Ovary (tissue), 10 donors: ENCODE measurements at places on chromosomes 16 and 17. TPM values are rescaled to one million over a fixed set of nuclear protein-coding genes. Genes with fewer than 3 reads are reported as not detected.

DNA sequence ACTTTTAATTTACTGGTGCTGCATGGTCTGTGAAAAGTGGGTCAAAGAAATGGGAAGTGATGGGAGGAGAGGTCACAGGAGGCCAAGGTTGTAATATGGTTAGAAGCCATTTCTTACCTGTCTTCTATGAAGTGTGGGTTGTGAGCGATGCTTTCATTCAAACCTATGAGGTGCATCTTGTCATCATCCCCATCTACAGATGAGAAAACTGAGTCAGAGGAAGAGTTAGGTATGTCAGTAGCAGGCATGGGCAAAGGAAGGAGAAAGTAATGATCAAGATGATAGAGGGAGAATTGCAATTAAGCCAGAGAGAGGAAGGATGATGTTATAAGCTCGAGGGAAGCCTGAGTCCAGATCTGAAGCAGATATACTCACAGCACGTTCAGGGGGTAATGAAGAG is 19.7 kb downstream of the CDH13 start:
- DNase-seq: no peak
- no peaks in the 10 kb centered on the region for H3K27me3 ChIP-seq
- H3K36me3 ChIP-seq: no peaks in the 10 kb centered on the region
- no peaks in the 10 kb centered on the region for H3K4me1 ChIP-seq
- H3K27ac ChIP-seq: no peak overlapping the region

DNA sequence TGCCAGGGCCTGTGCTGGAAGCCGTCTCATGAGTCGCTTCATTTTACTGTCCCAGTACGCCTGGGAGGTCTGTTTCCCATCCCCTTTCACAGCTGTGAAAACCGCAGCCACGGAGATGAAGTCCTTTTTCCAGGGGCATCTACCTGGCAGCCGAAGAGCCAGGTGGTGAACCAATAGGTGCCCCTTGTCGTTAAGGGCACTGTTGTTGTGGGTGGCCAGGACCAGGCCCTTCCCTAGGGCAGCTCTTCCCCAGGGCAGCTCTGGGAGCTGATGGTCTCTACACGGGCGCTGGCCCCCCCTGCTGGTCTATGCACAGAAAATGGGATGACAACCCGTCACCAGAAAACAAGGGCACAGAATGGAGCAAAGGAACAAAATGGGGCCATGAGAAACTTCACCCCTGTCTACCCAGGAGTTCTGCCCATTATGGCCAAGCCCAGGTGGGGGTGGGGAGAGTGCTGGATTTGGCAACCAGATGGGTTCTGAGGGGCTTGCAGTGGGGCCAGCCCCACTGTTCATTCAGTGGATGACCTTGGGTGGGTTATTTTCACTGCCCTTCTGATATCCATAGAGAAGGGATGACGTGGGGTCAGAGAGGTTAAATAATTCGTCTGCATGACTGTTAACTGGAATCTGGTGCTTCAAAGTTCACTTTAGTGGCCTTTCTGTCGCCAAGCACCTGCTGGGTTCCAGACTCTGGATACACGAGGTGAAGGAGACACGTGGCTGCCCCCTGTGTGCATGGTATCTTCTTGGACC is 11.5 kb downstream of the RMI2 start:
- peaks cover 17% of the 10 kb centered on the region for H3K4me1 ChIP-seq
- H3K36me3 ChIP-seq: no peaks in the 10 kb centered on the region
- H3K27me3 ChIP-seq: no peaks in the 10 kb centered on the region
- DNase-seq: peak; percentile 78
- no peak overlapping the region for H3K27ac ChIP-seq

GRCh38 chr16:87845213-87845612 is 24.1 kb downstream of the SLC7A5 start:
- no peak overlapping the region for H3K27ac ChIP-seq
- H3K27me3 ChIP-seq: no peaks in the 10 kb centered on the region
- H3K4me3 ChIP-seq: no peak overlapping the region
- no peaks in the 10 kb centered on the region for H3K4me1 ChIP-seq
- no peak for DNase-seq

- no peaks in the 10 kb centered on the region for H3K4me1 ChIP-seq
- DNase-seq: no peak
- H3K4me3 ChIP-seq: no peak overlapping the region
- H3K27ac ChIP-seq: no peak overlapping the region
These were observed 24.0 kb downstream of the MYO19 start for GRCh38 chr17:36510636-36511035.

GRCh38 chr16:28181515-28181914 is 30.2 kb downstream of the XPO6 start:
- H3K27me3 ChIP-seq: no peaks in the 10 kb centered on the region
- DNase-seq: peak; percentile 15
- peaks cover 19% of the 10 kb centered on the region for H3K4me1 ChIP-seq
- H3K27ac ChIP-seq: no peak overlapping the region

DNA sequence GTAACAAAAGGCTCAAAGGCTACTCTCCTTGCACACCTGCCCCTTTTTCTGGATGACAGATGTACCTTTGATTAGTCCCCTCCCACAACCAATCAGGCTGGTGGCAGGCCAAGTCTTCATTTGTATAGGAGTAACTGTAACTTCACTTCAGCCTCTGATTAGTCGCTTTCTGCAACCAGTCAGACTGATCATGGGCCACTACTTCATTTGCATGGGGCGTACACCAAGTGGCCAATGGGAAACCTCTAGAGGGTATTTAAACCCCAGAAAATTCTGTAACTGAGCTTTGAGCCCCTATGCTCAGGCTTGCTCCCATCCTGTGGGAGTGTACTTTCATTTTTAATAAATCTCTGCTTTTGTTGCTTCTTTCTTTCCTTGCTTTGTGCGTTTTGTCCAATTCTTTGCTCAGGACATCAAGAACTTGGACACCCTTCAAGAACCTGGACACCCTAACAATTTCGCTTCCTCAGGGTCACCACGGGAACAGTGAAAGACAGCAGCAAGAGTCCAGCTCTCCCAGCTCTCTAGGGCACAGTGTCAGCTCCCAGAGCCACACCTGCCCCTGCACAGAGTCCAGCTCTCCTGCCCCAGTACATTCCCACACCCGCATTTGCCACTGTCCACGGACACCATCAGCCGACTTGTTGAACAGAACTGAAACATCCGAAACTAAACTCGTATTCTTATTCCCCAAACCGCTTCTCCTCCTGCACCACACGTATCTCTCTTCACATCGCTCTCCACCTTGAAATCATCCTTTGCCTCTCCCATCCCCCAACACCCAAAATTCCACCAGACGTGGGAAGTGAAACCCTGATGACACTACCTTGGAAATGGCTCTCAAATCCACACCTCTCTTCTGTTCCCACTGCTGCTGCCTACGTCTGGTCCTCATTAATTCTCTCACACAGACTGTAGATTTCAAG is 53.4 kb downstream of the ABCC12 start:
- H3K36me3 ChIP-seq: no peaks in the 10 kb centered on the region
- H3K27me3 ChIP-seq: no peaks in the 10 kb centered on the region
- H3K4me1 ChIP-seq: no peaks in the 10 kb centered on the region
- no peak overlapping the region for H3K27ac ChIP-seq
- no peak for DNase-seq

- H3K36me3 ChIP-seq: no peaks in the 10 kb centered on the region
- no peaks in the 10 kb centered on the region for H3K4me1 ChIP-seq
- H3K27ac ChIP-seq: no peak overlapping the region
- DNase-seq: no peak
These were observed 14.5 kb upstream of the FOXF1 start for GRCh38 chr16:86495756-86496261.

GRCh38 chr16:8398548-8398947 is 191.8 kb downstream of the TMEM114 start:
- no peak overlapping the region for H3K27ac ChIP-seq
- no peak for DNase-seq
- H3K36me3 ChIP-seq: no peaks in the 10 kb centered on the region
- no peaks in the 10 kb centered on the region for H3K27me3 ChIP-seq
- no peak overlapping the region for H3K4me3 ChIP-seq

DNA sequence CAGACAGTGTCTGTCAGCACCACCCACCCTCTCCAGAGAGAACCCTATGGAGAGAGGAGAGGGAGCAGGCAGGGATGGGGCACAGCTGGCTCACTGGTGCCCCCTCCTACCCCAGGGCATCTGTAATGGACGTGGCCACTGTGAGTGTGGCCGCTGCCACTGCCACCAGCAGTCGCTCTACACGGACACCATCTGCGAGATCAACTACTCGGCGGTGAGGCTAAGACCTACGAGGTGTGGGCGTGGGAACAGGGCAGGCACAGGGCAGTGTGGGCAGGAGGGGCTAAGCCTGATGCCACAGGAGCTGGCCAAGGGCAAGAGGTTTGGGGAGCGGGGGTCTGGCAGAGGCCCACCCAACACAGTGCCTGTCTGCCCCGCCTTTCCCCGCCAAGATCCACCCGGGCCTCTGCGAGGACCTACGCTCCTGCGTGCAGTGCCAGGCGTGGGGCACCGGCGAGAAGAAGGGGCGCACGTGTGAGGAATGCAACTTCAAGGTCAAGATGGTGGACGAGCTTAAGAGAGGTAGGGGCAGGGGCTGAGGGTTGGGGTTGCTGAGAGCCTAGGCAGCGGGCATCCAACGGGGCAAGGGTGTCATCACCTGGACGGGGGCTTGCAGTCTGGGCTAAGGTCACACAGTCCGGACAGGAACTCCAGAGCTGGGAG is 15.0 kb downstream of the ITGB4 start:
- no peak overlapping the region for H3K4me3 ChIP-seq
- DNase-seq: no peak
- H3K36me3 ChIP-seq: no peaks in the 10 kb centered on the region
- H3K4me1 ChIP-seq: no peaks in the 10 kb centered on the region
- no peak overlapping the region for H3K27ac ChIP-seq

DNA sequence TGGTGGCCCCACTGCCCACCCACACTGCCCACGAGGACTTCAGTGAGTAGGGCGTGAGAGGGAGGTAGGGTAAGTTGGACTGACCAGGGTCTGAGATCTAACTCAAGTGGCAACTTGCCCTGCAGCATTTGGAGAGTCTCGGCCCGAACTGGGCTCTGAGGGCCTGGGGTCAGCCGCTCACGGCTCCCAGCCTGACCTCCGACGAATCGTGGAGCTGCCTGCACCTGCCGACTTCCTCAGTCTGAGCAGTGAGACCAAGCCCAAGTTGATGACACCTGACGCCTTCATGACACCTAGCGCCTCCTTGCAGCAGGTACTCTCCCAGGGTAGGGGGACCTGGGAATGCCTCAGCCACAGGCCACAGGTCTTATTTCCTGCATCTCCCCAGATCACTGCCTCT is 5.2 kb upstream of the NRN1L start:
- no peaks in the 10 kb centered on the region for H3K36me3 ChIP-seq
- H3K27me3 ChIP-seq: no peaks in the 10 kb centered on the region
- DNase-seq: no peak
- no peak overlapping the region for H3K4me3 ChIP-seq

DNA sequence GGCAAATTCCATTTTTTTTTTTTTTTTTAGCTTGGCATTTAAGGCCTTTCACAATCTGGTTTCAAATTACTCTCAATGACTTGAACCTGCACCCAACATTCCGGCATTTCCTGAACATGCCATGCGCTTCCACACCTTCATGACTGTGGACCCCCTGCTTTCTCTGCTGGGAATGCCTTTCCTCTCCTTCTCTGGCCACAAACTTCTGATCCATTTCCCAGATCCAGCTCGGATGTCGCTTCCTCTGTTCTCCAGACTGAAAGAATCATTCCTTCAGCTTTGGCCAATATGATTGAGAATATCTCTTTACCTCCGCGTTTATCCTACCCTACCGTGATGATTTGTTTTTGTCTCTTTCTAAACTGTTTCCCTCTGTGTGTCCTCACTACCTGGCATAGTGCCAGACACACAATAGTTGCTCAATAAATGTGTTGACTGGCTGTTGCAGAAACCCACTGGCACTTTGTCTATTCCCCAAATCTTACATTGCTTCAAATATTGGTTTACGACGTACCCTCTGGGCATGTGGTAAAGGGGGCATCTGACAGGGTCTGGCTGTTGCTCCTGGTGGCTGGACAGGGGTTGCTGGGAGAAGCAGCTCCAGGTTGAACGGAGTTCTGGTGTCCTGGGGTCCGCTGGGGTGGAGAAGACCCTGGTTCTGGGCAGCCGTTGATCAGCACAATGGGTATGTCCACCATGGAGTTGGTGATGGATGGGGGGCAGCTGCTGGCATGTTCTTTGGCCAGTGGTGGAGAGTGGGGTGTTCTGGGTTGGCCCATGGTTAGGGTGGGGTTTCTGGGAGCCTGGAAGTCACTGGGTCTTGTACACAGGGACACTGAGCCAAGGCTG is 14.7 kb downstream of the TNS4 start:
- no peak for DNase-seq
- no peaks in the 10 kb centered on the region for H3K36me3 ChIP-seq
- H3K27me3 ChIP-seq: no peaks in the 10 kb centered on the region
- H3K27ac ChIP-seq: no peak overlapping the region

DNA sequence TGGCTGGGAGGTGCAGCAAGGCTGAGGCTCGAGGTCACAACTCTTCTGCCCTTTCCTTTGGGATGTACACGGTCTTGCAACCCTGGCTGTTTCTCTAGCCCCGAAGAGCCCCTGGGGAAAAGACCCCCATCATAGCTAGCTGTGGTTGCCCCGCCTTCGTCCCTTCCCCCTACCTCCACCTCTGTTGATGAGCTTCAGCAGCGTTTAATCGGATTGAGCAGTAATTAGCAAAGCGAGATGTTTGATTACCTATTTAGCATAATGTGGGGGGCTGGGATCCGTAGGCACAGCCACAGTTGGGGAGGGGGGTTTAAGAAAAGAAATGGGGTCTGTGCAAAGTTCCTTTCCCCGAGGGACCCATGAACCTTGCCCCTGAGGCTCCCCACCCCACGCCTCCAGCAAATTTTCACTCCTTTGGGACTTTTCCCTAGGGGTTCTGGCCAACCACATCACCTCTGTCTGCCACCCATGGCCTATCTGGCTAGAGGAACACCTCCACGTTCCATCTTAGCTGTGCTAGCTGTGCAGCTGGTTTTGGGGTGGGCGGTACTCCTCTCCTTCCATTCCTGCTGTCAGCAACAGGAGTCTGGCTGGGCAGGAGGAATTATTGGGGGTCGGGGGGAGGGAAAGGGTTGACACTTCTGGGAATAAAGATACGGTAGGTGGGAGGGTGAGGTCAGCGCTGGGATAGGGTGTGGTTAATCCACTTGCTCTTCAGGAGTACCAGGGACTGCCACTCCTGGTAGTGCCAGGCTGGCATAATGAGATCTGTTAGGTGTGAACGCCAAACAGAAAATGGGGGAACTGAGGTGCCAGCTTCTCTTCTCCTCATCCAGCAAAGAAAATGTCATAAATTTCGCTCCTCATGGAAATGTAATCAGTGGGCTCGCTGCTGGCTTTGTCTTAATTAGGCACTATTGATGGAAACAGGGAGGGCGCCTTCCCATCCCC is 1.3 kb upstream of the DNAH2 start:
- H3K4me1 ChIP-seq: peaks cover 3% of the 10 kb centered on the region
- no peak overlapping the region for H3K27ac ChIP-seq
- no peaks in the 10 kb centered on the region for H3K27me3 ChIP-seq
- H3K4me3 ChIP-seq: peak overlapping the region; percentile 46

GRCh38 chr16:73069581-73070262 is 21.8 kb upstream of the ZFHX3 start:
- H3K27ac ChIP-seq: no peak overlapping the region
- no peak overlapping the region for H3K4me3 ChIP-seq
- H3K27me3 ChIP-seq: no peaks in the 10 kb centered on the region
- H3K4me1 ChIP-seq: peaks cover 2% of the 10 kb centered on the region
- DNase-seq: no peak

Gene VKORC1
- total RNA-seq: 95.4 TPM
